Psoas muscle (tissue), 8 donors: ENCODE measurements at places on chromosomes 1 and 21.

- no peak for DNase-seq
Measured at GRCh38 chr1:175067362-175068106, at the start of gene TNN. Gene TNN, plus strand, starts transcription at chr1:175067833. Its CDS starts 9,586 bp downstream, at chr1:175077419.

- no peak for DNase-seq
Measured at GRCh38 chr1:41344708-41345159, 16.5 kb upstream of the FOXO6 start.

- peak; percentile 64 for DNase-seq
Measured at GRCh38 chr1:54254055-54254454, 54.1 kb downstream of the MRPL37 start.

GRCh38 chr1:6935361-6935883 lies 150.2 kb downstream of the CAMTA1 start:
- DNase-seq, result no peak

GRCh38 chr1:2637442-2638145 lies 4.8 kb upstream of the MMEL1 start:
- no peak for DNase-seq

- no peak for DNase-seq
Measured at GRCh38 chr1:55216096-55216495, 932 bp upstream of the USP24 start.

GRCh38 chr1:160032165-160032820 lies 503 bp upstream of the PIGM start:
- no peak for DNase-seq
